ENCODE measurements at places on chromosomes 11 and 22.

GRCh38 chr22:25346859-25347751, 127.7 kb downstream of the CRYBB2 start:
- no peak for DNase-seq

- no peak for DNase-seq
Measured at GRCh38 chr11:70415191-70415590, 16.9 kb downstream of the CTTN start.

DNA sequence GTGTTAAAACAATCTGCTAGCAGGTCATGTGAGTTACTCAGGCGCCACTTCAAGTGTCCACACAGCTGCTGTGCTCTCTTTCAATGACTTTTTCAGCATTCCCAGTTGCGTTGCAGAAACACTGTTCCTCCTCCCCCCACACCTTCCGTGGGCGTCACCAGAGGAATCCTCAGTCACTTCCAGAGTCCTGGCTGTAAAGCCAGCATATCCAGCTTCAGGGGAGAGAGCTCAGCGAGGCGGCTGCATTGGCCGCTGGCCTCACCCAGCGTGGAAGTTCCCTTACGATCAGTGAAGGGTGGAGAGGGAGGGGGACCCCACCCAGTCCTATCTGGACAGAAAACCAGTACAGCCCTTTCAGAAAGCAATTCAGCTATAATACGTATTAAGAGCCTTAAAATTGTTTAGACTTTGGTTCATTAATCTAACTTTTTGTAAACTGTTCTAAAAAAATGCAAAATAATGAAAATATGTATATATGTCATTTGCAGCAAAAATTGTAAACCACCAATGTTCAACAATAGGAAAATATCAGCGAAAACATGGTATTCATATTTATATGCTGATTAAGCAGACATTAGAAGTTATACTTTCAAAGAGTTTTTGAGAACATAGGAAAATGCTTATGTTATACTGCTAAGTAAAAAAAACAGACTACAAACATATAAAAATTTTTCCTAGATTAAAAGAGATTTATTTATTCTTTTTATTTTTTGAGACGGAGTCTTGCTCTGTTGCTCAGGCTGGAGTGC, 2.8 kb upstream of the ANO9 start:
- DNase-seq: no peak

- no peak for DNase-seq
Measured at GRCh38 chr22:25551396-25551795, 13.1 kb upstream of the GRK3 start.

DNA sequence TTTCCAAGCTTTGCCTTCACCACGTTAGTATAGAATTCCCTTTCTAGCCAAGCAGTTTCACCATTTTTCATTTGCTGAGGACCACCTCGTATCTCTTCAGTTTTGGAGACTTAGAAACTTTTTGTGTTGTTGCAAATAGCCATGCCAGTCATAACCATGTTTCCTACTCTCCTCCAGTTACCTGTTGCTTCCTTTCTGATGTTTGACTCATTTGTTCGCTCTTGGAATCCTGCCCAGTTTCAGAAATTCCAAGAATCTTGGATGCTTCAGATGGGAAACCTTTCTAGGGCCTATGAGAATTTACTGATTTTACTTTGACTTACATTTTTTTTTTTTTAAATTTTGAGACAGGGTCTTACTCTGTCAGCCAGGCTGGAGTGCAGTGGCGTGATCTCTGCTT, 65.4 kb downstream of the PPP6R3 start:
- no peak for DNase-seq

Data from central memory CD8-positive, alpha-beta T cell (primary cell).